ENCODE measurements at places on chromosomes 6 and 20.

- no peak for DNase-seq
Measured at GRCh38 chr20:2248837-2249236, 47.0 kb upstream of the TGM3 start.

DNA sequence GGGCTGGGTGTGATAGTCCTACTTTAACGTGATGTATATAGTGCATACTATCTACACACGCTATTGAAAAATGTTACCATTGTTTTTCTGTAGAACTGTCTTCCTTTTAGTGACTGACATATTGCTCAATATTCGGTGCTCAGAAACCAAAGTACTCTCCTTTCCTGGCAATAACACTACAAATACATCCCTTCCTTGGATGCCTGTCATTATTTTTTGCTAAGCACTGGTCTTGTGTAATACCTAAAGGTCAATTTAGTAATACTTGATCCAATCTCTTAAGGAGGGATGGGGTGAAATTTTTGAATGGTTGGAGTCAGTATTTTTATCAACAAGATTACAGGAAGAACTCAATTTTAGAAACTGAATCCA lies 23.9 kb downstream of the CNR1 start:
- no peak for DNase-seq

- DNase-seq: no peak
Measured at GRCh38 chr6:25659633-25660368, 7.8 kb downstream of the SCGN start.

GRCh38 chr6:30544666-30545272 lies 11.5 kb downstream of the GNL1 start:
- no peak for DNase-seq

DNA sequence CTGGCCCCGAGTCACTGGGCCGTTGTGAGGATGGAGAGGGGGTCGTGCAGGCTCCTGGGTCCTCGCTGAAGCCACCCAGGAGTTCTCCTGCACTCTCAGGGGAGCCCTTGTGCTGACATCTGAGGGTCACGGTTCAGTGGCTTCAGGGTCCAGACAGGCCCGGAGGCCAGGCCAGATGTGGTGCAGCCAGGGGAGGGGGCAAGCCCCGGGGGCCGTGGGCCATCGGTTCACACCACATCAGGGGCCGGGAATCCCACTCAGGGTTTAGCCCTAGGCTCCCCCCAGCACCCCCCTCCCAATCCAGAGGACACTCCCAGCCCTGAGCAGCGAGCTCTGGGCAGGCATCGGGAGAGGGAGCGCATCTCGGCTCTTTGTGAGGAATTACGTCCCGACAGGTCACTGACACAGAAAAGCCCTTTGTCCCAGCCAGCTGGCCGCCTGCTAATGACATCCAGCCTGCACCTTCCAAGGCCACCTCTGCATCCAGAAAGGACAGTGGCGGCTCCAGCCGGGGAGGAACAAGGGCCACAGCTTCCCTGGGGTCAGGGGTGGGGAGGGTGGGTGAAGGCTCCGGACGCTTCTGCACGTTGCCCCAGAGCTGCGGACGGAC lies 6.4 kb upstream of the CHRNA4 start:
- no peak for DNase-seq

- no peak for DNase-seq
Measured at GRCh38 chr6:113488812-113489685, 368.1 kb upstream of the MARCKS start.
